Left forelimb (tissue), 1 donor: ENCODE measurements at places on chromosomes 7 and 10.

DNA sequence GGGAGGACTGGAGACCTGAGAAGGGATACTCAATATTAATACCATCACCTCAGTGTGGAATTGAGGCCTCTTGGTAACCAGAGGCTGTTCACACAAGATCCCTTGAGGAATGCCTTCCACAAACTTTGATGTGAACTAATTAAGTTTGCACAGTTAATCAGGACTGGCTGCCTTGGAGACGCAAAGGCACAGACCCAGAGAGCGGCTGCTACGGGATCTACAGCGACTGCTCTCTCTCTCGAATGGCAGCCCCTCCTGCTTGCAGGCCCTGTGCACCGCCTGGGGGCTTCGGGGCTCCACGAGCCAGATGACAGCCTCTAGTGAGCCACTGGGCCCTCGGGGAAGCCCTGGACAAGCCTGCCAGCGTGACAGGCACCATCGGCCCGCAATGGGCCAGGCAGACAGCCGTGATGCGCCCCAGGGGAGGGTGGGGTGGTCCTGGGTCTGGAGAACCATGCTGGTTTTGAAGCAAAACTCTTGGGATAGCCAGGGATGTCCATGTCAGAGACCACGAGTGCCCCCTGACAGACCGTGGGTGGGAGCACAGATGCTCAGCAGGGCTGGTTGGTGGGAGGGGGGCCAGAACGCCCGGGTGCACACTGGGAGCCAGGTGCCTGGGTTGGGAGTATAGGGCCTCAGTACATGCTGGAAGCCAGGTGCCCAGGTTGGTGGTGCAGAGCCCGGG lies 195.6 kb downstream of the ELFN1 start:
- DNase-seq: no peak

GRCh38 chr10:123204127-123204461 lies 49.9 kb downstream of the BUB3 start:
- no peak for DNase-seq

GRCh38 chr7:39501358-39501757 lies 64.8 kb upstream of the YAE1 start:
- no peak for DNase-seq

DNA sequence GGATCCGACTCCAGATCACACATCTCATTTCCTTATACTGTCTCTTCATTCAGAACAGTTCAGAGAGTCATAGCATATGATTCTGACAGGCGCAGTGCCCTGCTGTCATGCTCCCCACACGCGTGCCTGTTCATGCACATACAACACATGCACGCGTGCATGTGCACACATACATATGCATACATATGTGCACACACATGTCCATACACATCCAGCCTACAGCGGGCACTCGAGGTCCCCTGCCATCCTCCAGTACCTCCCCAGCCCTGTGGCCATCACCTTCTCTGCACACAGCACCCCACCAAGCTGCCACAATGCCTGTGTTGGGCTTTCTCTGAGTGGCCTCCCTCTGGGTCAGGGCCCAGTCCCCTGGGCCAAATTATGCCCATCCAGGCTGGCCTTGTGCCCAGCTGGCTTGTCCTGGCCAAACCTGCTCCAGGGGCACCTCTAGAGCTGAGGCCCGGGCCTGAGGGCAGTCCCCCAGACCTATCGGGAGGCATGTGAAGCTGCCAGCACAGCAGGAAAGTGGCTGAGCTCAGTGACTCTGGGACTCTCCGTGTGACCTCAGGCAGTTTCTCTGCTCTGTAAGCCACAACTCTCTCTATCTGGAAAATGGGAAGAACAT lies 49.4 kb upstream of the RET start:
- no peak for DNase-seq

GRCh38 chr10:63713191-63714144 lies 192.3 kb downstream of the REEP3 start:
- DNase-seq: peak; percentile 88

DNA sequence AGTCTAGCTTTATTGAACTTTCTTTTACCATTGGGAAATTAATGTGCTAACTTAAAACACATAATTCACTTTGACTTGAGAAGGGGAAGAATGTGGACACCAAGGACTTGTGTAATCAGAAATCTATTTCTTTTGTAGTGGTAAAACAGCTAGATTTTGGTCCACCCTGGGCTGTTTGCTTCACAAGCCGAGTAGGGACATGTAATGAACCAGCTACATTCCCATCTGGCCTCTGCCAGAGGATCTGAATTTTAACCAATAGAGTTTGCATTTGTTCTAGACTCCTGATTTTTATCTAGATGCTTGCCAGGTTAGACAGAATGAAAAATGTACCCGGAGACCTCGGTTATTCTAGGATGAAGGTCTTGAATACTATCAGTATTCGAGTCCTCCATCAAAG lies 1.9 kb downstream of the CACNB2 start:
- DNase-seq: no peak

DNA sequence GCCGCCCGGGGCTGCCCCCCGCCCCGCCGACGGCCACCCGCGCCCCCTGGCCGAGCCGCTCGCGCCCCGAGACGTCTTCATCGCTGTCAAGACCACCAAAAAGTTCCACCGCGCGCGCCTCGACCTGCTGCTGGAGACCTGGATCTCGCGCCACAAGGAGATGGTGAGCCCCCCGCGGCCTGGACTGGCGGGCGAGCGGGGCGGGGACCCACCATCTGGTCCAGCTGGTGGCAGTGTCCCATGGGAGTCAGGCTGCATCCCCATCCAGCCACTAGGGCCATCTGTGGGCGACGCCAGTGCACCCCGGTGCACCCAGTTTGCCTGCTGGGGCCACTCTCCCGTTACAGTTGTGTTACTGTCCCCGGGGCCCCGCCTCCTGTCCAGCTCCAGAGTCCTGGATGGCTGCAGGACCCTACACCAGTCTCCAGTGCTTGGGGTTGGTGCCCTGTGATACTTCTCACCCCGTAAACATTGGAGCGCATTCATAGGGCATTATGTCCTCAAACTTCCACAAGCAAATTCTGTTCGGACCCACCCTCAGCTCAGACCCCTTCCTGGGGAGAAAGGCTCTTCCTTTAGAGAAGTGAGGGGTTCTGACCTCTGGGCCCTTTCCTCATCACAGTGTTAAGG lies 672 bp downstream of the LFNG start:
- no peak for DNase-seq

DNA sequence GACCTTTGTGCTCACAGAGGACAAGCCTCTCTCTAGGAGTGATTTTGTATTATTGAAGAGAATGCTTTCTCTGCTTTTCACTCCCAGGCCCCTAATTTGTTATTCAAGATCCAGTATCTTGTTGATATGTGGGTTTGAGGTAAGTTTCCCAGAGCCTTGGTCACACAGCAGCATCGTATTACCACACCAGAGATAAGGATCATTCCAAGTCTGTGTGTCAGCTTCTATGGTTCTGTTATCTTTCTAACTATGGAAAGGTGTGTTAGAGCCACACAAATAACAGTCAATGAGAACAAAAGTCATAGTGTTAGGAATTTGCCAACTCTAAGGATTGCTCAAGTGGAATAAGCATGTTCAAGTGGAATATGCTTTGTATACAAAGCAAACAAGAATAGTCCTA lies 1208.3 kb downstream of the GATA3 start:
- no peak for DNase-seq

DNA sequence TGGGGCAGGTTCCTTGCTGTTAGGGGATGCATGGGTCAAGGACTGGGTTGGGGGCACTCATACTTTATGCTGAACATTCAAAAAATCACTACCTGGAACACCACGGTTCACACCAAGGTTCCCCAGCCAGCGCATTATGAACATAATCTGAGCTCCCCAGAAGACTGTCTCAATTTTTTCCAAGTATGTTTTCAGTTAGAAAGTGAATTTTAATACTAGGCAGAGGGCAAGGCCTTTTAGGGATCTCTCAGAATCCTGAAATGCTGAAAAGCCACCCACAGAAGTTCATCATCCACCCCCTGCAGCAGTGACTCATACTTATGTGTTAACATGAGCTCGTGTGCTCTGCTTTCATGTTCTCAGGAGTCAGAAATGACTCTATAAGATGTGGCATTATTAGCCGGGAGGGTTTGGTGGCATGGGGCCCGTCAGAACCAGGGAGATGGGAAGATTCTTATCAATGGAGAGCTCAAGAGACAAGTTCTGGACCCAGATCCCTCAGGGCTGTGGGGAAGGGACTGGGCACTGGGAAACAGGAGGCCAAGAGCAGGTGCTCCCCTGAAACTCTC lies 185.2 kb upstream of the ITGB1 start:
- no peak for DNase-seq
